ENCODE measurements at places on chromosomes 7 and 10.

- DNase-seq, result no peak
Measured at GRCh38 chr10:55668326-55668922, 692.6 kb downstream of the ZWINT start.

DNA sequence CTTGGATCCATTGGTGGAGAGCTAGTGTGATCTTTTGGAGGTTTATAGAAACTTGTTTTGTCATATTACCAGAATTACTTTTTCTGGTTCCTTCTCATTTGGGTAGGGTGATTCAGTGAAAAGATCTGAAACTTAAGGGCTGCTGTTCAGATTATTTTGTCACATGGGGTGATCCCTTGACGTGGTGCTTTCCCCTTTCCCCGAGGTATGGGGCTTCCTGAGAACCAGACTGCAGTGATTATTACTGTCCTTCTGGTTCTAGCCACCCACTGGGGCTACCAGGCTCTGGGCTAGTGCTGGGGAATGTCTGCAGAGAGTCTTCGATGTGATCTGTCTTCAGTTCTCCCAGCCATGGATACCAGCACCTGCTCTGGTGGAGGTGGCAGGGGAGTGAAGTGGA, 1030.0 kb downstream of the GRM8 start:
- no peak for DNase-seq

DNA sequence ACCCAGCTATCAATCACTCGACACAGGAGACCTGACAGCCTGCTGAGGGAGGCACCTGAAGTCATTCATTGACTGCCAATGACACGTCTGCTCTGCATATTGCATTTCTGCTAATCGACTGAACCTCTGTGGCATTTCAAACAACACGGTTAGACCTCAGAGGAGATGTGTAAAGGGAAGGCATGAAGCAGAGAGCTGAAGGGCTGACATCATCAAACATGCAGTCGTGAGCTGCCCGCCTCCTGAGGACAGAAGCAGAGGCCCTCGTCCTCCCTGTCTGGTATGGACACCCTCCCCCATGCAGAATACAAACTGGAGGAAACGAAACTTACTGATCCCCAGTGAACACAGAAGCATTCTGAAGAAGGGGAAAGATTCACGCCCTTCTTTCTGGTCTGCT, 462.6 kb upstream of the MGMT start:
- DNase-seq, result no peak

- DNase-seq, result no peak
Measured at GRCh38 chr7:112484671-112485167, 3.9 kb downstream of the LSMEM1 start.

GRCh38 chr7:43511769-43512515, 71.0 kb upstream of the STK17A start:
- DNase-seq, result no peak

DNA sequence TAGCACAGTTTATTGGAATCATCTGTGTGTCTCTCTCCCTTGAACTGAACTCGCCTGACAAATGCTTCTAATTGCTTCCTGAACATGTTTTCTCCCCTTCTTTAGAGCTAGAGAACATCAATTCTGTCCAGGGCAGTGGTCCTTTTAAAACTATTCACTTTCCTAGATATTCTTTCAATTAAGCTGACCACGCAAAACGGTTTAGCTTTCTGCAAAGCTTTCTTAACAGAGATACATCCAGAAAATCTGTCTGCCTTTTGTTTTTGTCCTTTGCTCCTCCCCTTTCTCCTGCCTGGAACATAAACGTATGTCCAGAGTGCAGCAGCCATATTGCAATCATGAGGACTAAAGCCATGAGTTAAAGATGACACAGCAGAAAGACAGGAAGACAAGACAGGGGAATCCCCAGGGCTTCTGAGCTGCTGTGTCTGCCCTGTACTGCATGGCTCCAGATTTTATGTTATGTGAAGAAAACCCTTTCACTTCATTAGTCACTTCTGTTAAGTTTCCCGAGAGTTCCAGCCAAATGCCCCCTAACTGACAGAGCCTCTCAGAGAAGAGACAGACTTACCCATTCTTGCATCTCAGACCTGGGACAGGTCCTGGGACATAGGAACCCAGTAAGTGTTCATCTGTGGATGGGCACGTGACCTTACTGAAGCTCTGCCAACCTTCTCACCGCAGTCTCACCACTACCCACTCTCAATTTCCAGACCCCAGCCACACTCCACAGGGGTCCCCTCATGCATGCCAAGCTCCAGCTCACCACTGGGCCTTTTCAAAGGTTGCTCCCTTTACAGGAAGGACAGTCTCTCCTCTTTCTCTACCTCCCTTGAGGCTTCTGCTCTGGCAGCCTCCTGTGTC, 35.0 kb upstream of the CPXM2 start:
- no peak for DNase-seq

DNA sequence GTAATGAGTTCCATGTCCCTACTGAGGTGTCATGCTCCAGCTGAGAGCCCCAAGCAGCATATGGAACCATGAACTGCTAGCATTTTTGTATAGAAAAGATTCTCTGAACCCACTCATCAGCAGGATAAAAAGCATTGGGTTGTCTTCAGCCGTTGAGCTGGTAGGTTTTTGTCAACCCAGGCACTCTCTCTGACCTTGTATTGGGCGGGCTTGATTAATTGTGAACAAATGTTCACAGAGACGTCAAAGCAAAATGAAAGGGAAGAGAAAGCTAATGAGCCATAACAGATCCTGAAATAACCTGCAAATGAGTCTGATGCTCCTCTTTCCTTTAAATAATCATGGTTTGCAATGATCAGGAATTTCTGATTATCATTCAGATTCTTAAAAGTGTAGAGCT, 924.7 kb upstream of the CELF2 start:
- no peak for DNase-seq

GRCh38 chr10:113226399-113226798, 276.4 kb downstream of the TCF7L2 start:
- DNase-seq, result no peak

- no peak for DNase-seq
Measured at GRCh38 chr10:5964736-5965135, 12.6 kb downstream of the IL15RA start.

DNA sequence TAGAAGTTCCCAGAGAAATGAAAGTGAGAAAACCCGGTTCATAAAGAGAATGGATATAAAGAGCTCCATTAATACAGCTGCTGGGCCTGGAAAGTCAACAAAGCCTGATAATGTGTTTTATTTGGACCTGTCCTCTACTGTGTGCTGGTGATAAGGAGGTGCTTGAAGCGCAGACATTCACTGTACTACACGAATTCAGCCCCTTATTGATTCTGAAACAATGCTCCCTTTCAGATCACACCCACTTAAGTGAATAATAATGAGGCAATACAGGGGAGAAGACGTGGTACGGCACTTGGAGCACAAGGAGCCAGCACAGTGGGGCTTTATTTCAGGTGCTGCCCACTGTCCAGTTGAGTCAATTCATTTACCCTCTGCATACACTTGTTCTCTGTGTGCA, 260.8 kb downstream of the FGFR2 start:
- DNase-seq, result no peak
